ENCODE measurements at places on chromosomes 1 and 21.

GRCh38 chr21:28738882-28739281, 253.8 kb downstream of the LTN1 start:
- no peak for DNase-seq

DNA sequence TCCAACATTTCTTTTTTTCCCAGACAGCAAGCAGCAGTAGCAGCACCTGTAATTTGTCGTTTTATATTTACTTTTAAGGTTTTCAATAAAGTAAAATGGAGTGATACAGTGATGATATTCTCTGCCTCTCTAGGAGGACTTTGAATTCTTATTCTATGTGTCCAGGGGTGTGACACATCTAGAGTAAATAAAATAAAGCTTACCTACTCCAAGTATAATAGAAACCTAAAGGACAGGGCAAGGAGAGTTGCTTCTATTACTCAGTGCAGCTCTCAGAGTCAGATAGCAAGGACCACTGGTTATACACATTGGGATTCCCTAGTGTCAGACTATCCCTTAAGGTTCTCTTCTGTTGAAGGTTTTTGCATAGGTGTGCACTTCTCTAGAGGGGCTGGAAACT, 95.9 kb downstream of the LMO4 start:
- DNase-seq = no peak

- no peak for DNase-seq
These were observed 15.0 kb upstream of the PLEKHG5 start for GRCh38 chr1:6506210-6507036.

- no peak for DNase-seq
These were observed 2.1 kb upstream of the KLHDC9 start for GRCh38 chr1:161096015-161096414.

All from HT-29 (cell line).